ENCODE measurements at places on chromosomes 3 and 15.

GRCh38 chr3:18079739-18080138, 337.3 kb upstream of the TBC1D5 start:
- peak; percentile 65 for DNase-seq

DNA sequence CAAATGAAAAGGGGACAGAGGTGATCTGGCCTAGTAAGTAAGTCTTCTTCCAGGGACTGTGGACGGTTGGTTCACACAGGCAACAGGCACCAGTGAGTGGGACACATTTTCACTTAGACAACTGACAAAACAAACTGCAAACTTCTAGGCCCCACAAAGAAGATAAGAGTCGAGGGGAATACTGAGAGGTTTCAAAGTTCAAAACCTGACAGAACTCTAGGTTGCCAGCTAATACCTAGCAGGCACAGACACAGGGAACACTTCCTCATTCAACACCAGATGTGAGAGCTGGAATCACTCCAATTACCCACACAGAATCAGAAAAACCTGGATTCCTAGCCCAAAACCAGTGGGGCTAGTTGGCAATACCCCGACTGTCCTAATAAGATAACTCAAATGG, 621.7 kb downstream of the ZPLD1 start:
- no peak for DNase-seq

- DNase-seq = no peak
These were observed 39.0 kb downstream of the DAG1 start for GRCh38 chr3:49509028-49509561.

- DNase-seq = no peak
These were observed 31.4 kb downstream of the ARIH2 start for GRCh38 chr3:48950051-48950450.

- no peak for DNase-seq
These were observed 38.9 kb downstream of the CCDC54 start for GRCh38 chr3:107416138-107416537.

GRCh38 chr3:171163101-171164066, 136.9 kb upstream of the SLC2A2 start:
- no peak for DNase-seq

DNA sequence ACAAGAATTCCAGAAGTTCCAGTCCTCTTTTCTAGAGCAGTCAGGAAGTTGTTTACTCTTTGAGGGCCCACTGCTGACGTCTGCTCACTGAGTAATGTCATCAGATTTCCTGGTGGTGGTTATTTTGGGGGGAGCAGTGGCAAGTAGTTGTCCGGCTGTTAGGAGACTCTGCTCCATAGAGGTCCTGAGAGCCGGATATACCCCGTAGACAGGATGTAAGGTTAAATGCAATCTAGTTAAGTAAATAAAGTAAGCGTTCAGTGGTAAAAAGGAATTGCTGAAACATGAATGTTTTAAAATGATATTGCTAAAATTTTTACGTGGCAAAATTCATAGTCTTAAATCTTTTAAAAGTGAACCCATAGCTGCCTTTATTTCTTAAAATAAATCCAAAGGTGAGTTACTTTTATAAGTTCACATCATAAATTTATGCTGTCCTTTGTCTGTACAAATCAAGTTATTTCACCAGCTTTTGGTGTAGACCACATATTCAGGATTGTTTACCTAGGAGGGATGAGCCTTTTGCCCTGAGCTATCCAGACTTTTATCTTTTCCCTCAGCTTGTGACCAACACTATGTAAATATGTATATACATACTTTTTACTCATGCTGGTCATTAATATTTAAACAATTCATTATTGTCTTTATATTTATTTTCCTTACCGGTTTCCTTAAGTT, 65.8 kb downstream of the PDE8A start:
- DNase-seq = no peak

DNA sequence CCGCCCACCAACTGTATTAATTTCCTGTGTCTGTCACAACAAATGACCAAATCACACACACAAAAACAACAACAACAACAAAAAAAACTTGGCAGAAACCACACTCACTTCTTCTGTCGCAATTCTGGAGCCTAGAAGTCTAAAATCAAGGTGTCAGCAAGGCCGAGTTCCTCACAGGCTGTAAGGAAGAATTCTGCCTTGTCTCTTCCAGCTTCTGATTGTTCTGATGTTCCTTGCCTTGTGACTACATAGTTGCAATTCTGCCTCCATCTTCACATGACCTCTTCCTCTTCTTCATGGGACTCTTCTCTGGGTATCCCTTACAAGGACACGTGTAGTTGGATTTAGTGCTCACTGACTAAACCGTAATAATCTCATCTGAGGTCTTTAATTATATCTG, 61.4 kb downstream of the IL12A start:
- DNase-seq = no peak

All from Jurkat, Clone E6-1 (cell line).